ENCODE measurements at places on chromosomes 5 and 9. TPM values are rescaled to one million over a fixed set of nuclear protein-coding genes. Genes with fewer than 3 reads are reported as not detected.

DNA sequence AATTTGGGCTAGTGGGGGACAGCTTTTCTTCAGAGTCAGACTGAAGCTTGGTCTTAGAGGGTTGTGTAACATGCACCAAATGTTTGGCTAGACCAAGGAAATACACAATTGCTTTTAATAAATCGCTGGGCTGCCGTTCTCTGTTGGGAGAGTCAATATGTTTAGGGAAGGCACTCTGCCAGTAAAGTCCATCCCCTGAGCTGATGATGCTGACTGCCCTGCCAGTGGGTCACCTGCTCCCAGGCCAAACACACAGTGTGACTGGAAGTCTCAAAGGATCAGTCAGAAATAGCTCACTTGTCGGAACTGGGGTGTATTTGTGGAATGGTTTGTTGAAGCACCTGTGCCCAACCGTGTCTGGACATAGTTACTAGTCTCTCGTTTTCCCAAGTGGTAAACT lies 17.9 kb upstream of the ZNF474 start:
- DNase-seq = no peak

Gene FOXI1
- not detected for total RNA-seq

DNA sequence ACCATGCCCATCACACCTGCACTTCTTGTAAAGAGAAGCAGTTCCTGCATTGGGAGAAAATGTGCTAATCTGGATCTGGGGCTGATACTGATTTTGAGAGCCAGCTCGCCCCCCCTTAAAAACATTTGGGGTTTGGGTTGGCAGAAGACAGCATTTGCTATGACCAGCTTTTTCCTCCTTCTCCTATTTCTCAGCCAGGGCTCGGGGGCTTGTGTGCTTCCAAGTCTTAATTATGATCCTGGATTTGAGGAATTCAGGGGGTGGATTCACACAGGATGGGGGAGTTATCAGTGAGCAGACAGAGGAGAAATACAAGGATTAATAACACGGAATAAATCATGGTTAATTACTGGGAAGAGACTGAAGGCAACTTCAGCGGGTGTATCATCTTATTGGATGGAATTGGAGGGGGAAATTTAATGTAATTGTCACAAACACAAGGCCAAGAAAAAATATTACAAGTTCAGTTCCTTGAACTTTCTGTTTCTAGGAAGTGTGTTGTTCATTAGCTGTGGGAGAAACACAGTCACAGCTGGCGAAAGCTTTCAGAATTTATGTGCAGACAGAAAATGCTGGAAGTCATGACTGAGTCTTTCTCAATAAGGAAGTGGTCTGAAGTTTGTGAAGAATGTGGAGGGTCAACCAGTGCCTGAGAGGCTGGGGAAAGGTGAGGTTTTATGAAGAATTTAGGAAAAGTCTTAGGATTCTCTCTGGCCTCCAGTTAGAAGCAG lies 15.3 kb downstream of the C9orf152 start:
- DNase-seq = no peak

- no peak for DNase-seq
These were observed 566 bp upstream of the FOCAD start for GRCh38 chr9:20683351-20684034.

Gene SARDH
- total RNA-seq = 6.8 TPM

DNA sequence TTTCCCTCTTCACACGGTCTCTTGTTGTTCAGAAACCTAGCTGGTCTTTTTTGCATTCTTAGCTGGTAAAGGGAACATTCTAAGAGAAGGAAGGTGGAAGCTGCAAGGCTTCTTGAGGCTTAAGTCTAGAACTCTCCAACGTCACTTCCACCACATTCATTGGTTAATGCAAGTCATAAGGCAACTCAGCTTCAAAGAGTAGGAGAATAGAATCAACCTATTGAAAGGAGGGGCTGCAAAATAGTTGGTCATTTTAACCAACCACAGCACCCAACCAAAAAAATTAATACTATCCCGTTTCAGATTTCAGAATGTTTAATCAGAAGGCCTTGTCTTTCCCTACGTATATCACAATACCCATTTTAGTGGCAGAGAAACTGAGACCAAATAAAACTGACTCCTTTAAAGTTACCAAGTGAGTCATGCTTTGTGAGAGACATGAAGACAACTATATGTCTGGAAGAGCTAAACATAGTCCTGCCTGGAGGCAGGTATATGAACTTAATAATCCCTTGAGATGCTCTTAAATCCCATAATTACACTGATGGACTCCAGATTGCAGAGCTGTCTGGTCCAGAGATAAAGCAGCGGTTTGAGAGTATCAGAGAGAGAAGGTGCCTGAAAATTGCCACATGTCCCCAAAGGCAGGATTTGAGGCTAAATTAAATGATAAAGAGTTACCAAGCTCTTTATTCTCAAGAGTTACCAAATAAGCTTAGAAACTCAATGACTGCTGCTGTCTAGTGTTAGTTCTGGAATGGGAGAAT lies 14.4 kb downstream of the DOCK8 start:
- no peak for DNase-seq

- no peak for DNase-seq
These were observed 6.6 kb downstream of the ELAVL2 start for GRCh38 chr9:23819403-23819802.

DNA sequence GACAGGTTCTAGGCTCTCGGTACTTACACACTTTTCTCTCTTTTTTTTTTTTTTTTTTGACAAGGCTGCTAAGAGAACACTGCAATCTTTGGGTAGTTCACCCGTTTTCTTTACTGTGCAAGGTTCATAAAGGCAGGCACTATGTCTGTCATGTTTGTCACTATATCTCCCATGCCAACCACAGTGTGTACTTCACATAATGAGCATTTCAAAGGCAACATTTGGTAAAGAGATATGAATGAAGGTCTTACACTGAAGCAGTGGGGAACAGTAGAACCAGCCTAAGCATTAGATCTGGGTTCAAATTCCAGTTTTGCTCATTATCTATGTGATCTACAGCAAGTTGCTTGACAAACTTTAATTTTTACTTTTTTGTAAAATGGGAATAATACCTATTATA lies 1.5 kb upstream of the HMGCR start:
- DNase-seq = no peak

GRCh38 chr9:79060766-79061165 lies 511.0 kb upstream of the TLE4 start:
- no peak for DNase-seq

DNA sequence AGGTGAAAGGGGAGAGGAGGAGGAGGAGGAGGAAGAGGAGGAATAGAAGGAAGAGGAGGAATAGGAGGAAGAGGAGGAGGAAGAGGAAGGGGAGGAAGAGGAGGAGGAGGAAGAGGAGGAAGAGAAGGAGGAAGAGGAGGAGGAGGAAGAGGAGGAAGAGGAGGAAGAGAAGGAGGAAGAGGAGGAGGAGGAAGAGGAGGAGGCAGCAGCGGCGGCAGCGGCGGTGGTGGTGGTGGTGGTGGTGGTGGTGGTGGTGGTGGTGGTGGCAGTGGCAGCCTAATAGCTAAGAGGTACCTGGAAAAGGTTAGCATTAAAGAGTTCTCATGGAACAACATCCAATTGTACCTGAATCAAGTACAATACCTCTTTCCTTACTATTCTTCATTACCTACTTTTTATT lies 32.5 kb downstream of the UBAP2 start:
- DNase-seq = no peak

DNA sequence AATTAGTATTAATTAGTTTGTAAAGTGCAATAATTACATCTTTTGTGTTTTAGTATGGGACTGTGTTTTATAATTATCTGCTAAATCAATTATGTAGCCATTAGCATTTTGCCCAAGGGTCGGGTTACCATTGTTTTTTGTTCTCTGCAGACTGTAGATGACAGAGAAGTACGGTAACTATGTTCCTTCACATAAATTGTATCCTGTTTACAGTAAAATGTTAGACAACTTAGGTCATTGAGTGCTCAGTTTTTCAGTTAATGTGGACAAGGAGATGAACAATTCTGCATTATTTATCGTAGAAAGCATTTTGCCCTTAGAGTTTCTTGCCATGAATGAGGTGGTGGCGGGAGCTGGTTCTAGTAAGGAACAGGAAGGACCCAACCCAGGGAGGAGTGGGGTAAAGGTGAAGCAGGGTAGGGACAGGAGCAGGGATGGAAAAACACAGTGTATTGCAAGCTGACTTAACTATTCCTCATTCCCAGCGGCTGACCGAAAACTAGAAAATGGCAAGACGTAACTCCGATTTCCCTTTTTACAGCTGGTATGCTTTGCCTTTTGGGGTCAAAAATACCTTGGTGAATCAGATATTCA lies 243.7 kb upstream of the SLC24A2 start:
- DNase-seq = no peak

Gene ARHGEF28
- total RNA-seq = 44.1 TPM

DNA sequence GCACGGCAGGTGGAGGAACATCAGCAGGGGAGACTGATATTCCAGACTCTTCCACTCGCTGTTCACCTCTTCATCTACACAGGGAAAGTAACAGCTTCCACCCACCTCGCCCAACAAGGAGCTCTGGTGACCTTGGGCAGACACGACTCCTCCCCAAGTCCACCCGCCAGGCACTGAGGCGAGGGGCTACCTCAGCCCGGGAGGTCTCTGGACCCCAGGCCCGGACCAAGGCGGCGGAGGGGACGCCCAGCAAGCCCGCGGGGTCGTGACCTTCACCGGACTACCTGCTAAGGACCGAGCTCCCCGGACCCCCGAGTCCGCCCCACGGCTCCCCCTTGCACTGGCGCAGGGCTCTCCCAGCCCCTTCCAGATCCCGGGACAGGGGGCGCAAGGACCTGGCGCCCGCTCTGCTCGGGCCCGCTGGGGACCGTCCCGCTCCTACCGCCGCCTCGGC lies 70.2 kb upstream of the LPCAT1 start:
- DNase-seq = no peak

- no peak for DNase-seq
These were observed 240.5 kb downstream of the HSPA4 start for GRCh38 chr5:133292300-133292699.

Gene ENG
- 1.6 TPM for total RNA-seq

Gene CCDC192
- total RNA-seq = 2.0 TPM

GRCh38 chr5:52300703-52301372 lies 486.9 kb upstream of the ITGA1 start:
- DNase-seq = no peak

- no peak for DNase-seq
These were observed 801.6 kb downstream of the KCTD16 start for GRCh38 chr5:144972317-144972716.

DNA sequence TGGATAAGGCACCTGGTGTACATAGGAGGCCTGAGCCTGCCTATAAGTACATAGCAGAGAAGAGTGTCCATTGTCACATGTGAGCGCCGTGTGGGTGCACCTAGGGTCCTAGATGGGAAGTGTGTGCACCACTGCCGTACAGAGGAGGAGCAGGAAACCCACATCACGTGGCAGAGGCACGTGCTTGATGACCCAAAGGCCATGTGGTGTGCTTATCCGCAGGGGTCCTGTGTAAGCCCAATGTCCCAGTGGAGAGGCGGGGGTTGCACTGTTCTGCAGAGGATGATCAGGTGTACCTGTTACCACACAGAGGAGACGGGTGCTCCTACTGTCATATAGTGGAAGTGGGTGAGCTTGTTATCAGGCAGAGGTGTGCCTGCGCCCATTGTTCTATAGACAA lies 354.1 kb upstream of the IRX2 start:
- no peak for DNase-seq

Gene ZNF454
- total RNA-seq = 0.12 TPM

GRCh38 chr5:151464101-151464500 lies 16.7 kb downstream of the SLC36A1 start:
- no peak for DNase-seq

- no peak for DNase-seq
These were observed 34.4 kb upstream of the SSBP2 start for GRCh38 chr5:81785322-81785721.

Gene S1PR3
- 9.3 TPM for total RNA-seq

Gene CTXN3
- not detected for total RNA-seq

DNA sequence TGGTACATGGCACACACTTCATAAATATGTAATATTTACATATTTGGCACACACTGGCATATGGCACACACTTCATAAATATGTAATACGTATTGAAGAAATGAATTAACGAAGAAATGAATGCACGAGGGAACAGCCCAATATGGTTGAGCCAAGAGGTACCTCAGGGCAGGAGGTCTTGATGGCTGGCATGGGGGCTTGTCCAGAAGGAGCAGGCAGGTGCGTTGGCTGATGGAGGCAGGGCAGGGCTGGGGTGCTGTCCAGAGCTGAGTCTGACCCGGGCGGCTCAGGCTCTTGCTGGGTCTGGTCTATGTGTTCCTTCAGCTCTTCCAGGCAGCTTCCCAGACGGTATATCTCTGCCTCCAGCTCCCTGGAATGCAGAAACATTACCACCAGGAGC lies 26.2 kb downstream of the AKNA start:
- no peak for DNase-seq

DNA sequence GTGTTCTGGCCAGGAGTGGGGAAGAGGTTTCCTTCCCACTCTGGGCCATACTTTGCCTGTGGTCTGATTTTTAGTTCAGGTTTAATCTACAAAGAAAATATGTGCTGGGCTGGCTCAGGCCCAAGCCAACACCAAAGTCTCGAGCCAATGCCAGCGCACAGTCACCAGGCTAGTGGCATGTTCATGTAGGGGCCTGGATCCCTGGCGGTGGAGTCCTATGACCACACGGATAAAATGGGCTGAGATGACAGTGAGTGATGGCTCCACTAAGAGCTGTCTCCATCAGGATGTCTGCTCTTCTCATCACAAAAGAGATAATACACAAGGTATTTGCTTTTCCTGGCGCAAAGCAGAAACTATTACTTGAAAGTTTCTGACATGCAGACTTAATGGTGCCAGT lies 92.9 kb upstream of the PTPN3 start:
- DNase-seq = no peak

Gene ESM1
- total RNA-seq = 0.17 TPM

GRCh38 chr9:88813638-88814209 lies 177.5 kb upstream of the S1PR3 start:
- DNase-seq = no peak

- no peak for DNase-seq
These were observed 4.3 kb downstream of the B4GALT1 start for GRCh38 chr9:33162721-33163311.

- no peak for DNase-seq
These were observed 4.2 kb upstream of the SMAD5 start for GRCh38 chr5:136128481-136128880.

DNA sequence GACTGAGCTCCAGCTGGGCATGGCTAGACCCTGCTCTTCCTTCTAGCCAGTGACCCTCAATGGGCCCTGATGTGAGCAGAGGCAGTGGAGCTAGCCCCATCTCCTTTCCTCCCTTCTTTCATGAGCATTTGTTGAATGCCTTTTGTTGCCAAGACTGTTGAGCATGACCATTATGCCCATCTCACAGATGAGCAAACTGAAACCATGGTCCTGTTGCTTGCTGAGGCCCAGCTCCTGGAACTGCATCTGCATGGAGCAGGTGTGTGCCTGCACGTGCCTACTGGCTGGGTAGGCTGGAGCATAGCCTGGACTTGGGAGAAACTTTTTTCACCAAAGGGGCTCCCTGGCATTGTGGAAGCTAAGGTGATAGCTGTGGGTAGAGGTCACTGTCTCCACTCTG lies 3.0 kb upstream of the WNK2 start:
- no peak for DNase-seq

Measured in type B pancreatic cell (in vitro differentiated cells).